ENCODE measurements at places on chromosomes 7 and 10. TPM values are rescaled to one million over a fixed set of nuclear protein-coding genes. Genes with fewer than 3 reads are reported as not detected.

COG5 gene
- 7.5 TPM for total RNA-seq

IGFBP3 gene
- total RNA-seq = 123 TPM

NKX1-2 gene
- total RNA-seq = 0.05 TPM

UPK3B gene
- 19.9 TPM for total RNA-seq

PRSS2 gene
- total RNA-seq = not detected

GJD4 gene
- total RNA-seq = not detected

STMP1 gene
- 28.1 TPM for total RNA-seq

PCDH15 gene
- not detected for total RNA-seq

LGI1 gene
- not detected for total RNA-seq

AKR1C4 gene
- total RNA-seq = 0.13 TPM

VIPR2 gene
- total RNA-seq = 0.02 TPM

TACR2 gene
- total RNA-seq = 0.14 TPM

ZNF438 gene
- 1.7 TPM for total RNA-seq

Measured in A549 treated with AZD2906 at 1 μM for 4 hours (cell line).